Myocyte (in vitro differentiated cells): ENCODE measurements at places on chromosomes 4 and X.
A peak's percentile ranks its signal among the peaks of the same experiment; 100 is the strongest.

DNA sequence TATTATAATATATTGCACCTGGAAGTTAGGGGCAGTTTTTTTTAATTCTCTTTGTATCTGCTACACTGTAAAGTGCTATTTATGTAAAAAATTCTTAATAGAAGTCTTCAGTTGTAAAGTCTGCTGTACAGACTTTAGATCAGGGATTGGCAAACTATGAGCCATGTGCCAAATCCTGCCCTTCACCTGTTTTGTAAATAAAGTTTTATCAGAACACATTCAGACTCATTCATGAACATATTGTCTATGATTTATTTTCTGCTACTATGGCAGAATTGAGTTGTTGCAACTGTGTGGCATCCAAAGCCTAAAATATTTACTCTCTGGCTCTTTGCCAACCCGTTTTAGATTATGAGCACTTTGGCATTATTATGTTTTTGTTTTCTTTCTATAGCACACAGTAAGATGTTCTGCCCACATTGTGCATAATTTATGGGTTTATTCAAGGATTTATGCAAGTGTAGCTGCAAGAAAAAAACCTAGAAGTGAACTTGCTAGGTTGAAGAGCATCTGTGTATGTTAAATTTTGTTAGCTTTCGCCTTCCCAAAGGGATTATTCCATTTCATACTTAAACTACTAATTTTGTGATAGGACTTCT is 56.9 kb downstream of the CLCN3 start:
- no peak for DNase-seq

GRCh38 chr4:20592013-20592412 is 108.2 kb upstream of the PACRGL start:
- no peak for DNase-seq

- no peak for DNase-seq
Measured at GRCh38 chr4:21454201-21454600, 494.4 kb downstream of the KCNIP4 start.

DNA sequence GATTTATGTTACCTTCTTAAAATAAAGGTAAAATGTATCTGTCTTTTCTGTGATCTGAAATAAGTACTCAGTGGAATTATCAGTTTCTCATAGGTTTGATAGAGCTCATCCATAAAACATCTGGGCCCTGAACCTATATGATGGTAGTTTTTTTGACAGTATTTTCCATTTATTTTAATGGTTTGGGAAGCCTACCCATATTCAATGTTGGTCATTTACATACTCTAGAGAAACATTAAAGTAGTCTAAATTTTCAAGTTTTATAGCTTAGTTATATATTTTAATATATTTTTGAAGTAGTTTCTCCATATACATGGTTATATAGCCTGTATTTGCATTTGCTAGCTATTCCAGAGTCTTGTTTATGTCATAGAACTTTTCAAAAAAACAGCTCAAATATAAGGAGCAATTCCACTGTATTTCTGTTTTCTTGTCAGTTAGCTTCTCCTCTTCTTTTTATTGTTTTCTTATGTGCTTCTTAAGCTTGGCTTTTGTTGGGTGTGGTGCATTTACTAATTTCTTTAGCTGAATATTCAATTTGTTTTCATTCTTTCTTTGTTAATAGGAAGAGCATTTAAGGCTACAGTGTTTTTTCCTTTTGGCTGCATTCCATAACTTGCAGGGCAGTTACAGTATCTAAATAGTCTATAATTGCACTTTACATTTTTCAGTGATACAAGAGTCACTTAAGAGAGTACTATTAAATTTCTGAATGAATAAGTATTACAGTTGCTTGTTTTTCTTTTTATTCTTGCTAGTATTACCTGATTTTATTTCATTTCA is 181.4 kb downstream of the DKK2 start:
- DNase-seq = no peak

DNA sequence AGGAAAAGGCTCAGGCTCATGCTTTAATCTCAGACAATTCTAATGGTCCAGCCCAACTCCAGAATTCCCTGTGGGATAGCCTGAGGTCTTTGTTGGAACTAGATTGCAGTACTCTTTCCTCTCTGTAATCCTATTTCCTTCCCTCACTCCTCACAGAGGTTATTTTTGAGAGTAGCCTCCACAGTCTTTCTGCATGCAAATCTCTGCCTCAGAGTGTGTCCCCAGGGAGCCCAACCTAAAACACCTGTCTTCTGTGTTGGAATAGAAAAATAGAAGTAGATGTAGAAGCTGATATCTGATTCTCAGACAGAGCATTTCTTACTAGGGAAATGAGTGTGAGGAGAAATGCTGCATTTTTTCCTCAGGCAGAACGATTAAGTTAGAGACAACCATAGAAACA is 915.5 kb upstream of the EPHA5 start:
- DNase-seq = peak; percentile 64

DNA sequence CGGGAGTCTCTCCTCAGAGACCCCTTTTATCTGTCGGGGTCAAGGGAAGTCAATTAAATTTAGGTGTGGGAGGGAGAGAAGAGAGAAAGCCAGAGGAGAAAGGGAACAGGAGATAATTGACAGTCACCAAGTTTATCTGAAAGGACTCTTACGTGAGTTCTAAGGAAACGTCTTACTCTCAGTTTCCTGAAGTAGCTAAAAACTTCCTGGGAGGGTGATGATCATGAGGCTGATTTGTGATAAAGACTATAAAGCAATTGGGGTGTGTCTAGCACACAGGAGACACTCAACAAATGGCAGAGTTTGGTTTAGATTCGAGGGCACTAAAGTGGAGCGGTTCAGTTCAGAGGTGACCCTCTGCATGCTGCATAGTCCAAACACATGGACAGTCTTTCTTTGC is 254.1 kb downstream of the FBXW7 start:
- DNase-seq = no peak

- DNase-seq = no peak
Measured at GRCh38 chr4:1668488-1668840, 15.6 kb downstream of the FAM53A start.

DNA sequence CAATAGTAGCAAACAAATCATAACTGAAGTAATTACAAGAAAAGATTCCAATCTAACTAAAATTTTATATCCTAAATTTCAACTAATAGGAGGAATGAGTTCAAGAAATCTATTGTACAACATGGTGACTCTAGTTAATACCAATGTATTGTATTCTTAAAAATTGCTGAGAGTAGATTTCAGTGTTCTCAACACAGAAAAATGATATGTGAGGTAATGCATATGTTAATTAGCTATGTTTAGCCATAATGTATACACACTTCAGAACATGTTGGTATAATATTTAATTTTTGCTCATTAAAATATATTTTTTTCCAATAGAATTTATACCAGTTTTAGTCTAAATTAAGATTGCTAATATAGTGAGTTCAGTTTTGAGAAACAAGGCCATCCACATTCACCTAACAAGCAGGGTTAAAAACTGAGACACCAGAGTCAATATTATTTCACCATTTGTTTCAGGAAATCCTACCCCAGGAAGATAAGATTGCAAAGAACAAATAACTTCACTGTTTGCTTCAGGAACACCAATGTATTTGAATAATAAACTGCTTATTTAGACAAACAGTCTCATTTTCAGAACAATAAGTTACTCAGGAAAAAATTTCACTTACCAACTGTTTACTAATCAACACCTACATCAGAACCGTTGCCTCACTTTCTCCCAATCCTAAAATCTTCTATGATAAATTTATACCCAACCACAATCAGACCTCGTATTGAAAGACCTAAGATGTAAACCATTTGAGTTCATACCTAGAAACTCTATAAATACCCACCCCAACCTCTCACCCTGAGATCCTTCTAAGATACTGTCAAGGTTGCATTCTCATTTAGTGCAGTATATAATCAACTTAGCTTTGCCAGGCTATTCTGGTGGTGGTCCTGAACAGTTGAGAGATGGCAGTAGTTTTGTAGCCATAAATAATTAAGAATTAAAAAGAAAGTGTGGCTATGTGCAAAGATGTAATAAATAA is 132.8 kb downstream of the MAB21L2 start:
- no peak for DNase-seq

GRCh38 chr4:54365691-54366090 is 136.6 kb downstream of the PDGFRA start:
- DNase-seq = no peak

GRCh38 chrX:108033890-108034289 is 11.0 kb upstream of the VSIG1 start:
- no peak for DNase-seq

DNA sequence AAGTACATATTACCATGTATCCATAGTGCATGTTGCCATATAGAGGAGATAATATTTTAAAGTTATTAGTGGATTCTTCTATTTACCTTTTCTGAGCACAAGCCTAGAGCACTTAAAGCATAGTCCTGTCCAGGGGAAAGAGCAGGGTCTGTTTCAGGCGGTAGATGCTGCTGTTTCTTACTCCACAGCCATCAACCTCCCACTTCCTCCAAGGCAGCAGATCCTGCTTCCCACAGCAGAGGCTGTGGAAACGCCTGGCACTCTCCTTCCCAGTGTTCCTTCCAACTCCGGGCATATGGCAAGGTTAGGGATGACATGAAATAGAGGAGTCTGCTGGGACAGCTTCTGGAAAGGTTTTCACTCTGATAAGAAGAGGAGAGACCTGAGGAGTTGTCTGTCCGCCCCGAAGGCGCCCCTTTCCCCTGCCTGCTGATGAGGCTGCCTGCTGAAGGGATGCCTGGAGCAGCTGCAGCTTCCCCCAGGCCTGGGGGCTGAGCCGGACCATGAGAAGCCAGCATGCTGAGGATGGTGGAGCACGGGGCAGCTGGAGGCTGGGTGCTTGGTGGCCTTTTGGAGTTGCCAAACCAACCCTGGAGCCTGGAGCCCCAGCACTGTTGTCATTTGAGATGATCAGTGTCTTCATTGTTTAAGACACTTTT is 43.9 kb upstream of the SLC25A4 start:
- no peak for DNase-seq

GRCh38 chr4:27873596-27873995 is 1013.0 kb downstream of the STIM2 start:
- DNase-seq = no peak
